ENCODE measurements at places on chromosomes 12 and 14. TPM values are rescaled to one million over a fixed set of nuclear protein-coding genes. Genes with fewer than 3 reads are reported as not detected.

The INHBC gene
- not detected for total RNA-seq

The HOXC12 gene
- total RNA-seq: not detected

The SUOX gene
- 9.2 TPM for total RNA-seq

The BHLHE41 gene
- 0.43 TPM for total RNA-seq

The TSHR gene
- total RNA-seq: not detected

The NKX2-1 gene
- not detected for total RNA-seq

The ATL1 gene
- 7.0 TPM for total RNA-seq
